ENCODE measurements at places on chromosomes 4 and X.

DNA sequence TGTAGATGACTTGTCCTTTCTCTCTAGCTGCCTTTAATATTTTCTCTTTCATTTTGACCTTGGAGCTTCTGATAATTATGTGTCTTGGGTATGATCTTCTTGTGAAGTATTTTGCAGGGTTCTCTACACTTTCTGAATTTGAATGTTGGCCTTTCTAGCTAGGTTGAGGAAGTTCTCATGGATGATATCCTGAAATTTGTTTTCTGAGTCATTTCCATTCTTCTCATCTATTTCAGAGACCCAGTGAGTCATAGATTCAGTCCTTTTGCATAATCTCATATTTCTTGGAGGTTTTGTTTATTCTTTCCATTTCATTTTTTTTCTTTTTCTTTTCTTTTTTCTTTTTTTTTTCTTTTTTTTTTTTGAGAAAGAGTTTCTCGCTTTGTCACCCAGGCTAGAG is 585.7 kb upstream of the PABPC4L start:
- no peak for DNase-seq

GRCh38 chr4:183828125-183828524 is 77.0 kb upstream of the STOX2 start:
- DNase-seq = no peak

DNA sequence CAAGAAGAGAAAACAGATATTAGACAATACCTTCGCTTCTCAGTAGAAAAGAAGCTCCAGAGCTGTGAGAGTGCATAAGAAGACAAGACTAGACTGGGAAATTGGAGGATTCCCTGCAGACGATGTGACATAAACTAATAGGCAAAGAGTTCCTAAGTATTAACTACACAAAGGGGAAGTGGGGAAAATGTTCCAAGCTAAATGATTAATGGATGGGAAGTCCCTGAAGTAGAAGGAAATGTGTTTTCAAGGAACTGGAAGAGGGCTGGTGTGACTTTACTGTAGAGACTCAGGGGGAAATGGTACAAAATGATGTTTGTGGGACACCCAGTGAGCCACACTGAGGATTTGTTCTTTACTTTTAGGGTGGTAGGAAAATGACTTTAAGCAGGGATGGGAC is 69.7 kb upstream of the DCLK2 start:
- DNase-seq = no peak

DNA sequence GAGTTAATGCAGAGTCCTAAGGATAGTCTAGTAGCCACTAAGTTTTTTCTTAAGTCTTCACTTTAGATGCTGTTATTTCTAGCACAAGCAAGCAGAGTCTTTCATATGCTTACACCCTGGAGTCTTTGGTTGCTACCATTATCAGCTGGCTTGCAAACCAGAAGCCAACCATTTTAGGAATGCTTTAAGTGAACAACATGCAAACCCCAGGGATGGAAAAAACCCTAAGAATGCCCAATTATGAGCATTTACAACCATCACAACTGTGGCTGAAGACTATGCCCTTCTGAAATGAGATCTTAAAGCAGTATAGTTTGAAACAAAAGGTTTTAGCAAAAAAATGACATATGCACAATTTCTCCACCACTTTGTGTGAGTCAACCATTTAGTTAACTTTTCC is 6.6 kb downstream of the MID1IP1 start:
- no peak for DNase-seq

DNA sequence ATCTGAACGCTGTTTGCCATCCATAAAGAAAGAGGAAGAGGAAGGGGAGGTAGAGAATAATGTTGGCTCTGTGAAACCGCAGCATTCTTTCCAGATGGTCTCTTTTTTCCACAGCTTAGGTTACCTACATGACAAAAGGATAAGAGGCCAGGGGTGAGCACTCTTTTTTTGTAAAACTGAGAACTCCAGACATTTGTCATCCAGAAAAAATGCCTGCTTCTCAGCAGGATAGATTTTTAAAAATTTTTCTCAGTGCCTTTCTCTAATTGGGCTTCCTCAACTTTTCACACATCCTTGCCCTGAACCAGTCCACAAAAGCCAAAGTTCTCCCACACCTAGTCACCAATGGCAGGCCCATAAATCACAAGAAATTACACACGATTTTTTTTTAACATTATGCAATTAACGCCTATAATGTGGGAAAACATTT is 158.1 kb upstream of the TENM3 start:
- DNase-seq = no peak

GRCh38 chrX:716136-716535 is 85.5 kb downstream of the SHOX start:
- no peak for DNase-seq

- no peak for DNase-seq
Observed at GRCh38 chr4:149841686-149842085, 26.0 kb upstream of the IQCM start.

GRCh38 chr4:166680796-166681195 is 553.5 kb downstream of the SPOCK3 start:
- no peak for DNase-seq

DNA sequence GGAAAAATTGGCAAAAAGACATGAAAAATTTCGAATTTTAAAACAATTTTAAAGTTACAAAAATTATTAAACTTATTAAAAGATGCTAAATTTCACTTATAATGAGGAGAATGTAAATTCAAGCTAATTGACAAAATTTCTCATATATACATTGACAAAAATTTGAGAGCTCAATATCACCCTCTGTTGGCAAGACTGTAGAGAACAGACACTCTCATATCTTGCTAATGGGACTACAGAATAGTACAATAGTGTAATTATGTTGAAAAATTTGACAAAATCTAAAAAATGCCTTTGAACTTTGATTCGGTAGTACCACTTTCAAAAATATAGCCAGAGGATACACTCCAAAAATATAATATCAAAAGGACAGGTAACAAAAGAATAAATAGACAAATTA is 29.8 kb downstream of the DCAF8L2 start:
- no peak for DNase-seq

- DNase-seq = no peak
Observed at GRCh38 chr4:14934704-14935390, 67.4 kb upstream of the CPEB2 start.

DNA sequence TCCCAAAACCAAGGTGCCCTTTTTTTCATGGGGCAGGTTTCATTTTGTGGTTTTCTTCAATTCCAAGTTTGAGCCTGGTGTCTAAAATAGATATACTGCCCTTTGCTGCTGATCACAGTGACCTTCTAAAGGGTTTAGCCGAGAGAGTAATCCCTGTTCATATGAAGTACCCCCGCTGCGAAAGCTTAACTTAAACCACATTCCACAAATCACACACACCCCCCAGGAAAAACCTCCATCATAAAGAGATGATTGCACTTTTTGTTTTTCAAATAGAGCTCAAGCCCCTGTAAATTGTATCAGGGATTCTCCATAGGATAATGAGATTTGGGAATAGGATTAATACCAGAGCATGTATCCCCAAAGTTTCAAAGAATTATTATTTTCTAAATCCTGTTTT is 90.8 kb downstream of the USP46 start:
- no peak for DNase-seq

- no peak for DNase-seq
Observed at GRCh38 chr4:15242021-15242420, 185.8 kb upstream of the C1QTNF7 start.

- DNase-seq = no peak
Observed at GRCh38 chr4:38979081-38979480, 53.1 kb downstream of the TMEM156 start.

DNA sequence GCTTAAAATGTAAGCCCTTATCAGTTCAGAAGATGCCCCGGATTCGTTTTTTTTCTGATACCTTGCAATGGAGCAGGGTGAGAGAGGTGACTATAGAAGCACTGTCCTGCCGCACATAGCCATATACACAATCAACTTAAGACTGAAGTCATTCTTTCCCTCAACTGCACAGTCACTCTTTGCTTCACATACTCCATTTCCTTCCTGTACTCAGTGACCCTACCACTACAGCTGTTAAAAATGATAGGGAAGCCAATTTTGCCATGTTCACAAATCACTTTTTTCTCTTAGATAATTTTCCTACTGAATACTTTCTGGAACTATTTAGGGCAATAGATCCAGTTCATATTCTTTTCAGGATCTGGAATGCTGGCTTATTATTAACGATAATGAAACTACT is 300.0 kb downstream of the ANK2 start:
- no peak for DNase-seq

DNA sequence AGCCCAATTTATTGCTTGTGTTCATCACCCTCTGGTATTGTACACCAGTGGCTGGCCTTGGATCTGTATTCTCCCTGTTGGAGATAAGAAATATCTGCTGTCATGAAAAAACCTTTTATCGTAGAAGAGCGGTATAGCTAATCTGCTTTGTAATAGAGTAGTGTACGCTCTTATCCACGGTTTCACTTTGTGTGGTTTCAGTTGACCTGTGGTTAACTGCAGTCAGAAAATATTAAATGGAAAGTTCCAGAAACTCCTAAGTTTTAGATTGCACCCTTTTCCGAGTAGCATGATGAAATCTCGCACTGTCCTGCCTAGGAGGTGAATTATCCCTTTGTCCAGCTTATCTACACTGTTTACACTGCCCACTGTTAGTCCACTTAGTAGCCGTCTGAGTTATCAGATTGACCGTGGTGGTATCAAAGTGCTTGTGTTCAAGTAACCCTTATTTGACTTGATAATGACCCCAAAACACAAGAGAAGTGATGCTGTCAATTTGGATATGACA is 42.4 kb downstream of the KDM6A start:
- no peak for DNase-seq

DNA sequence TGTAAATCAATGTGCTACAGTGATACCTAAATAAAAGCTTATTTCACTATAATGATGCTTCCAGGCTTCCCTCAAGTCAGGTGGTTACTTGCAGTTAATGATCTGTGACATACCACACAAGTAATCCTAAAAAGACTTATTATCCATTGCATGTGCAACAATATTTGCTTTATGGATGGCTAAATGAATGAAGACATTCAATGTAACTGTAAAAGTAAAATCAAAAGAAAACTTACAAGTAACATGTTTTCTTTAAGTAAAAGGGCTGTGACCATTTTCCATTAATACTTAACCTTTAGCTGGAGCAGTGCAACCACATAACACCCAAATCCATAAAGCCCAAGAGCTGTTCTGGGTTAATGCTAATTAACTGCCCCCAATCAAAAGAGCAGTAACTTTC is 42.6 kb downstream of the RAB28 start:
- no peak for DNase-seq
